ENCODE measurements at places on chromosomes 12 and 14.

- no peak for DNase-seq
Observed at GRCh38 chr12:66668311-66668710, 10.6 kb downstream of the GRIP1 start.

DNA sequence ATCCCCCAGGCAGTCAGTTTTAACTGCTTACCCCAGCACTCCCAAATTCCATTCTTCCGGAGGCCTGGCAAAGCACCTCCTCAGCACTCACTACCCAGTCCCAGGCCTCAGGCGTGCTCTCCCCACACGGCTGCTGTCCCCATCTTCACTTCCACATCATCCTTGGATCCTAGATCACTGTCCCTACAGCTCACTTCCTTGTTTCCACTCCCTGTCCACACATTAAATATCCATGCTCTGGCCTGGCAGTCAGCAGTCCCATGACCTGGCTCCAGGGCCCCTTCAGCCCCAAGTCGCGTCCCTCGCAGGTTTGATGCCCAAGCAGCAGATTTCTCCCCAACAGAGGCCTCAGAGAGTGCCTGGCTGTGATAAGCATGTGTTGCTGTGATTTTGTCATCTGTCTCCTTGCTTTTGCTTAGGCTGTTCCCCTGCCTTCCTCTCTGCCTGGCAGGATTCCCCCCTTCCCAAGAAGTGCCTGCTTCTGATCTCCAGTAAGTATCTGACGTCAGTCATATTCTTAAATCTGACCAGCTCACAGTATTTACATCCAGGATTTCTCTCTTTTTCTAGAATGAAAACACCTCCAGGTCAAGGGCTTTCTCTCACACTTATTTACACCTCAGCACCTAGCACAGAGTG lies 241.7 kb downstream of the ZFP36L1 start:
- no peak for DNase-seq

DNA sequence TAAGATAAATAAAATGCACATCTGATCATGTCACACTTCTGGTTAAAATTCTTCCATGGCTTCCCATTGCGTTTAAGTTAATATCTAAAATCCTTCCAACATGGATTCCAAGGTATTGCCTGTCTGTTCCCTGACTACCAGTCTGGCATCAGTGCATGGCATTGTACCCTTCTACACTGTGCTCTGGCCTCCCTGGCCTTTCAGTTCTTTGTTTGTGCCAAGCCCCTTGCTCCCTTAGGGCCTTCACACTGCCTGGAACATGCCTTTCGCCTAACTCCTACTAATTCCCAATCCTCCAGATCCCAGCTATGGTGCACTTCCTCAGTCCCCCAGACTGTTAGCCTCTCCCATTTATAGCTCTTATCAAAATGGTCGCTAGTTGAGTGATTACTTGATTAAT lies 6.3 kb downstream of the CIPC start:
- DNase-seq = no peak

DNA sequence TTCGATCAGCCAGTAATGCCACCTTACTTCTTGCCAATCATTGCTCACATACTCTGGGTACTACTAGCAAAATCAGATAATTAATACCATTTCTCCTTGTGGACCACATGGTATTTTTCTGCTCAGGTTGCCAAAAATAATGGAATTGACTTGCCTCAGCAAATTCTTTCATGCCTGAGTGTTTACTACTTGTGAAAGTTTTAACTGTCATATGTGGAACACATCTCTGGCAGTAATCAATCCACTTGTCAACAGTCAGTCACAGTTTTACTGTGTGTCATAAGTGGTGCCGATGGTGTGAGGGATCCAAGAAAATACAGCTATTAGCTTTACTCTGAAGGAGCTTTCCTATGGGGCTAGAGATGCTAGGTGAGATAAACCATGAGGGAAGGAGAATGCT lies 55.3 kb upstream of the ATF1 start:
- DNase-seq = no peak

- no peak for DNase-seq
Observed at GRCh38 chr14:72549026-72549425, 344.9 kb downstream of the DPF3 start.

GRCh38 chr12:124786061-124786964 lies 77.4 kb downstream of the SCARB1 start:
- DNase-seq = peak; percentile 50

- DNase-seq = no peak
Observed at GRCh38 chr12:40986001-40986400, 202.1 kb upstream of the PDZRN4 start.

DNA sequence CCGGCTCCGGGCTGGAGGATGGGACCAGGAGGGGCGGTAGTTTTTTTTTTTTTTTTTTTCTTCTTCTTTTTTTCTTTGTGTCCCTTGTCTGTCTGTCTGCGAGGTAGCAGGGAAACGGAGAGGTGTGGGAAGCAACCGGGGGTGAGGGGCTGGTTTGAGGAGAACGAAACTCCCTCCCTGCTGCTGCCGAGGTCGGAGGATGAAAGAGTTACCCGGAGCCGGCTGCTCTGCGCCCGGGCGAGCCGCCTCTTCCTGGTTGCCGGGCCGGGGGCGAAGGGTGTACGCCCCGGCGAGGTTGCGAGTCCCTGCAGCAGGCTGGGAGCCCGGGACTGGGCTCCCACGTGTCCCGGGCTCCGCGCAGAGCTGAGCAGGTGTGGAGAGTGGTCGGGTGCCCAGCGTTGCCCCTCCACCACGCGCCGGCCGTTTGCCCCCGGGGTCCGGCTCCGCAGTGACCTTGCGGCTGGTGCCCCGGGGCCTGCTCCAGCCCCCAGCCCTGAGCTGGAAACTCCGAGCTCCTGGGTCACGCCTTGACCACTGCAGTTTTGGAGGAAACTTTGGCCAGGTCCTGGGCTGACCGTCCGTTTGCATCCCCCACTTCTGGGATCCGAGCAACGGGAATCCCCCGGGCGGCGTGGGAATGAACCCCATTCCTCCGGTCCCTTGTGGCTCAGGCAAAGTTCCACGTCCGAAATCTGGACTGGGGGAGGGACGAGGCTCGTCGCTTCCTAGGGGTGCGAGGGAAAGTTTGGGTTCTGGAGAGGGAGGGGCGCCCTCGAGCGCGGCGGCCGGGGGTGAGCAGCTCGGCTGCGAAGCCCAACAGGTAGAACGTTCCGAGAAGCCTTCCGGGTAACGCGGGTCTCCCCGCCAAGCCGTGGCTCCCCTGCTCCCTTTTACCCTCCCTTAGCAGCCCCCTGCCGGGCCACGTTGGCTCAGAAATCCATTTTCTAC lies 1.3 kb downstream of the CHST11 start:
- no peak for DNase-seq

- DNase-seq = no peak
Observed at GRCh38 chr12:89323568-89324218, 28.6 kb downstream of the DUSP6 start.

GRCh38 chr14:71155743-71156142 lies 248.5 kb downstream of the PCNX1 start:
- no peak for DNase-seq

GRCh38 chr12:124923905-124924734 lies 9.7 kb upstream of the UBC start:
- no peak for DNase-seq

GRCh38 chr12:114343585-114344302 lies 62.2 kb downstream of the TBX5 start:
- DNase-seq = no peak

- DNase-seq = no peak
Observed at GRCh38 chr14:89432226-89432625, 15.2 kb upstream of the FOXN3 start.

GRCh38 chr14:92501891-92502351 lies 11.7 kb upstream of the RIN3 start:
- no peak for DNase-seq

DNA sequence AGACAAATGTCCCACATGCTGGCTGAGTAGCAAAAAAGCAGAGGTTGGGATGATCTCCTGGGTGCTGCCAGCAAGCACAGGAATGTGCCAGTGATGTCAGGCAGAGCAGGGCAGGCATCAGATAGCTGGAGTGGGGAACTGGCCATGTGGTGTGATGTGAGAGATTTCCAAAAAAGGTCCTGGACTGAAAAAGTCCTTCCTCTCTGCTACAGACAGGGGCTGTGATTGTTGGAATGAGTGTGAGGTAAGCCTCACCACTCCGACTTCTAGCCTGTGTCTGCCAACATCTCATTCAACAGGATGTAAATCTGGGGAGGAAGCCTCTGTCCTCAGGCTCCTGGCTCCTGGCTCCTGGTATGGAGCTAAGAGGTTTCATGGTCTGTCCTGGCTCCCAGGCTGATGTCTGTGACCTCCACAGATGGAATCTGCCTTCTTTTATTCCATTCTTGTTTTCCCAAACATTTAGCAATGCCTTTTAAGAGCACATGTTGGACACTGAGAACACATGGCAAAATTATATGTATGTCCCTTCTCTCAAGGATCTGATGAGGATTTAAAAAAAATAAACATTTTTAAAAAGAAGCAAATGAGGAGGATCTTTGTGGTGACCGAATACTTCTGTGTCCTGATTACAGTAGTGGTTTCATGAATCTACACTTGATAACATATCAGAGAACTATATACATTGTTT lies 50.1 kb upstream of the STK38L start:
- DNase-seq = no peak

DNA sequence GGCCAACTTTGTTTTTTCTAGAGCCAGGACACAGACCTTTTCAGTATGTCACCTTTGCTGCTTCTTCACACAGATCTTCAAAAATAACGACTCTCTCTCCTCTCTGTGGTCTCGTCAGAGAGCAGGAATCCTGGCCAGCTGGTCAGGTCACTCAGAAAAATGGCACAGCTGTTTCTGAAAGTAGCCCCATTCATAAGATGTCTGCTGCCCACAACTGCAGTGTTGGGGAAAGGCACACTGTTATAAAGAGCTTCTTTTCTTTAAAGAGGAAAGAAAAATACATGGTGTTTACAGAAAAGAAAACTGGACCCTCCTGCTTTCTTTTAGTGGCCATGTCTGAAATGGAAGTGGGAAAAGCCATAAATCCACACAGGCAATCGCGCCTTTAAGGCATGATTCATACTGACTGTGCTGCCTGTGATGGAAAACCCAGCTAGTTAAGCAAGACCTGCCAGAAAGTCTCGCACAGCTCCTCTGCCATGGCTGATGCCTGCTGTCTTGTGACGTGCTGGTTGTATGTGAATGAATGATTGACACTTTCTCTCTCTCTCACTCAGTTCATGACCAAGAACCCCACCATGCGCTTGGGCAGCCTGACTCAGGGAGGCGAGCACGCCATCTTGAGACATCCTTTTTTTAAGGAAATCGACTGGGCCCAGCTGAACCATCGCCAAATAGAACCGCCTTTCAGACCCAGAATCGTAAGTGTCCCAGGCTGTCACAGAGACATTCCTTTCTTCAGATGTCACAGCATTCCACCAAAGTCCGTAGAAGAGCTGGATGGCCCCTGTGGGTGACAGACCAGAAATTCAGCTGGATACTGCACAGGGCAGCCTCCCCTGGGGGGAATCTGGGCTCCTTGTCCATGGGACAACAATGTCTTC lies 147.9 kb upstream of the HIF1A start:
- DNase-seq = no peak

- DNase-seq = no peak
Observed at GRCh38 chr14:70357557-70357956, 1.9 kb downstream of the COX16 start.

DNA sequence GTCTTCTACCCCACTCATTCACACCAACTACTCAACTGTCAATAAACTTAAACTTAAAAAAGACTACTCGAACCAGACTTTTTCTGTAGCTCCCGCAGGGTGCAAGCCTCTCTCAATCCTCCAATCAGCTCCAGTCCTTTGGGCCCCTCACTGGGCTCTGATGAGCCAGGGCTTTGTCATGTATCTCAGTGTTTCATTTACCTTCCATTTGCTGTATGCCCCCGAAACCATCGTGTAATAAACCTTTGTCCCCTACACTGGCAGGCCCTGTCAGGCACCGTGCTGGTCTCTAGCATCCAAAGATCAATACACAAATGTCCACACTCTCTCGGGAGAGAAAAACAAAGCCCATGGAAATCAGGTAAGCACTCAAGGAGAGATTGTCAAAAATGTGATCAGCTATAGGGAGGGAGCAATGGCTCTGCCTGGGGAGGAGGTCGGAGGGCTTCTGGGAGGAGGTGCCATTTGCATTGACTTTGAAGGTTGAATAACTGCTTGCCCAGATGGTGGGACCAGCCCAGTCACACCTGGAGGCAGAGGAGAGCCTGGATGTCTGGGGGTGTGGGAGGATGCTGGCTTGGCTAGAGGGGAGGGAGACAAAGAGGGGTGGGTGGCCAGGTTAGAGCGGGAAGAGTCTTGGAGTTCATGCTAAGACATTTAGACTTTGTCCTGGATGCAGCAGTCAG lies 42.1 kb upstream of the DICER1 start:
- DNase-seq = no peak

- DNase-seq = no peak
Observed at GRCh38 chr14:88130057-88130432, 125.1 kb downstream of the GPR65 start.

GRCh38 chr12:25713264-25713663 lies 160.2 kb upstream of the LMNTD1 start:
- DNase-seq = no peak
